ENCODE measurements at places on chromosomes 2 and 18.

GRCh38 chr2:115389024-115389423, 946.6 kb downstream of the DPP10 start:
- no peak for DNase-seq

- no peak for DNase-seq
Observed at GRCh38 chr2:156663757-156664409, 227.7 kb downstream of the GPD2 start.

DNA sequence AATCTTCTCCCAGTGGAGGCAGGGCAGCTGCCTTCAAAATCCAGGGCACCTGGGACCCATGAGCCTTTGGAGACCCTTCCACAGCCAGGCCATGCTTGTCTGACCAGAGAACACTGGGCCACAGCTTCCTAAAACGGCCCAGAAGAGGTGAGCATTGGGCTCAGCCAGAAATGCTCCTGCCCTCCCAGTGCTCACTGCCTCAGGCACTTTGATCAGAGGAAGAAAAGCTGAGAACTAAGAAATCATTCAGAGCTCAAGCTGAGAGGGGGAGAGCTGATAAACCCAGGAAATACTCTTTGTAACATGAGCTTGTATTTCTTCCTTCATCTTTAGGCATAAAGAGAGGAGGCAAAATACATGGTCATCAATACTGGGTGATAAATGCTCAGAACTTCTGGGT, 365.5 kb upstream of the KLHL29 start:
- DNase-seq, result no peak

- DNase-seq, result no peak
Observed at GRCh38 chr18:72866442-72866900, 1.3 kb downstream of the NETO1 start.

DNA sequence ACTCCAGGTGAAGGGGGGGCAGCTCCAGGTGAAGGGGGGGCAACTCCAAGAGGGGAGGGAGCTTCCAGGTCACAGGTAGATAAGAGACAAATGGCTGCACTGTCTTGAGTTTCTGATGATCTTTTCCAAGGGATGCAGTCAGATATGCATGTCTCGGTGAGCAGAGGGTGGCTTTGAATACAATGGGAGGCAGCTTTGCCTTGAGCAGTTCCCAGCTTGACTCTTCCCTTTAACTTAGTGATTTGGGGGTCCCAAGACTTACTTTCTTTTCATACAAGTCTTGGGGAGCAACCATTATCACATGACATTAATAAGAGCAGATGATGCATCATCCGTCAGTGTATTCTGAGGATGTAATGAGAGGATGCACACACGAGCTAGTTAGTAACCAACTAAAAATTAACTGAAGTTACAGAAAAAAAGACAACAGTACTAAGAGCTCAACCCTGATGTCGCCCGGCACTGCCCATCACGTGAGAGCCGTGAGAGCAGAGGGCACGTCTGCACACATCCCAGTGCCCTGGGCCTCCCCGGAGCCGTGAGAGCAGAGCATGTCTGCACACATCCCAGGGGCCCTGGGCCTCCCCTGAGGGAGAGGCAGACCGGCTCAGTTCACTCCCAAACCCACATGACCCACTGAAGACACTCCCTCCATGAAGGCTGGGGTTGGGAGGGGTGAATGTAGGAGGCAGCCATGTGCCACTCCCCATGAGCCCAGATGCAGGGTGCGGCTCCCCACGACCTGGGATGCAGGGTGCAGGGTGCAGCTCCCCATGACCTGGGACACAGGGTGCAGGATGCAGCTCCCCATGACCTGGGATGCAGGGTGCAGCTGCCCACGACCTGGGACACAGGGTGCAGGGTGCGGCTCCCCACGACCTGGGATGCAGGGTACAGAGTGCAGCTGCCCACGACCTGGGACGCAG, 39.4 kb downstream of the PXDN start:
- no peak for DNase-seq

- no peak for DNase-seq
Observed at GRCh38 chr2:121944072-121944831, 188.8 kb downstream of the TSN start.

- DNase-seq, result no peak
Observed at GRCh38 chr2:18611604-18612003, 22.2 kb upstream of the NT5C1B start.

- DNase-seq, result no peak
Observed at GRCh38 chr2:10249798-10250197, 52.9 kb upstream of the HPCAL1 start.

- no peak for DNase-seq
Observed at GRCh38 chr2:101339266-101339880, 30.9 kb upstream of the RNF149 start.

DNA sequence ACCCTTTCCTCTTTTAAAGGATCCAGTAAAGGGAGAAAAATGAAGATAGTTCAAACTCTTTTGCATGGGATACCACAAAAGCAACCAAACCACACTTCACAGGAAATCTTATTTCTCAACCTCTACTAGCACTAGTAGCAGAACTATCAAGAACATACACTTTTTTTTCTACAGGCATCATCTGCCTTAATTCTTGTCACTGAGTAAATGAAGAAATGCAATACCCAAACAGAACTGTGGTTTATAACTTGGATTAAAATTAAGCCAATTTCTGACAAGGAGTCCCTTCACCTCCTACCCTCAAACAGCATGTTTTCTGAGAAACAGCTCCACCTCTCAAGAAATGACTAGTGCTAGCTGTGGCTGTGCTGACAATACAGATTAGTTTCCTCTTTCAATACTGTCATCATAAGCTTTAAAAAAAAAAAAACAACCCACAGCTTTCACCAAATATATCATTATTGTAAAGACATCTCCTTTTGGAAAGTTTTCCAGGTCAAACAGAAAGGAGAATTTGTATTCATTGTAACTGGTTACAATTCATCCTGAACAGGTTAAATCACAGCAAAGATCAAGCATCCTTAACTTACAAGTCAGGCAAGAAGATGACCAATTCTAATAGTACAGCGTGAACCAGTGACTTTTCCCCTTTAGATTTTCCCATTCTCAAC, 44.4 kb downstream of the PTPN2 start:
- no peak for DNase-seq

- no peak for DNase-seq
Observed at GRCh38 chr2:17962876-17963275, 84.4 kb downstream of the KCNS3 start.

DNA sequence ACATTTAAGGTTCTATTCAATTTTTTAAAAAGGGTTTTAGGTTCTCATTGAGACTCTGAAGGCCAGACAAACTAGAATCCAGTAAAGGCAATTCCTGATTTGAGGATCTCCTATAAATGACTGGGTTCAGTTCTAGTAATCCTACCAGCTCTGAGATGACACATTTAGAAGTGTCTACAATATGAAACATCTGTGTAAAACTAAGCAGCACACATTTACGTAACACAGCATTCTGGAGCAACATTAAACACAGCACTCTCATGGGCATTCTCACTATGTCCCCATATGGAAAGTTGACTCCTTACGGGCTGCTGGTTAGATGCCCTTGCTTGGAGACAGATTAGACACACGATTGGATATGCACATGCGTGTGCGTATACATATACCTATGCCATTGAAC, 114.4 kb downstream of the ZNF385B start:
- no peak for DNase-seq

DNA sequence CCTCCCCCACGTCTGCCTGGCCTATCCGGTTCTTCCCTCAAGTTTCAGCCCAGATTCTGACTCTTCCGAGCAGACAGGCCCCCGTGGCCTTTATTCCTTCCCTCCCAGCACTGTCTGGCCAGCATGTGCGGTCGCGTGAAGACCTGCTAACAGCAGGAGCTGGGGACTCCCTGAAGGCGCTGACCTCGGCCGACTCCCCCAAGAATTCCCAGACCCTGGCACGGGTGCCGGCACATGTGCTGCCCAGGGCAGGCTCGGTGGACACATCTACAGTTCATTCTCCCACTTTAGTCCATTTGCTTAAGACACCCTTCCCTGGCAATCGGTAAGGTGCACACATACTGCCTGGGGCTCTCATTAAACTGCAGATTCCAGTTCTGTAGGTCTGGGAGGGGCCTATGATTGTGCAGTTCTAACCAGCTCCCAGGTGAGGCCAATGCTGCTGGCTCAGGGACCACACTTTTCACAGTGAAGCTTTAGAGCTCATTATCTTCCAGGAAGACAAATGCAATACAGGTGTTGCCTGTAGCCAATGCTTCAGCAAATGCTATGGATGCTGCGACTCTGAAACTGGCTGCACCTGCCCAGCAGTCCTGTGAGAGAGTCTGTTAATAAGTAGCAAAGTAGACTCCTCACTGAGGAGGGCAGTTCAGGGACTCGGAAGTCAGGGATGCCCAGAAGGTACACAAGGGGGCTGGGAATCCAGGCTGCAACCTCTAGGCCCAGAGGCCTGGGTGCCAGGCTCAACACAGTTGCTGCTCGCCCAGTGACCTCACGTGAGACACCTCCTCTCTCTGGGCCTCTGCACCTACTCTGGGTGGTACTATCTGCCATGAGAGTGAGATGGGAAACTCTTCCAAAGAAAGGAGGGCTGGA, 45.4 kb upstream of the TAF1B start:
- no peak for DNase-seq

- no peak for DNase-seq
Observed at GRCh38 chr2:23042216-23042906, 342.6 kb upstream of the KLHL29 start.

DNA sequence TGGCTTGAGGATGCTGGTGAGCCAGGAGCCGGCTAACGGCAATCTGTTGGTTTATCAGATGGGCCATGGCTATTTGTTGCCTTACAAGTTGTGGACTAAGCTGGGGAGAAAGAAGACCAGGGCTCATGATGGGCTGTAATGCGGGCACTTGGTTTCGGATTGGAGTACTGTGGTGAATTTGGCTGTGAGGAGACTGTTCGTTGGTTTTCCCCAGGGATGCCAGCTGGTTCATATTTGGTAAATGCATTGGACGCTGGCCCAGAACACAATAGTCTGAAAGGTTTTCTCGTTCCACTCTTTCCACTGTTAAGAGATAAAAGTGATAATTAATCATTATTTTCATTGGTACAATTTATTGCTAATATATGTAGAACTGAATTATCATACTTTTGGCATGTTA, 108.9 kb downstream of the SATB2 start:
- no peak for DNase-seq
